ENCODE measurements at places on chromosomes 5 and 9.
A peak's percentile ranks its signal among the peaks of the same experiment; 100 is the strongest.

DNA sequence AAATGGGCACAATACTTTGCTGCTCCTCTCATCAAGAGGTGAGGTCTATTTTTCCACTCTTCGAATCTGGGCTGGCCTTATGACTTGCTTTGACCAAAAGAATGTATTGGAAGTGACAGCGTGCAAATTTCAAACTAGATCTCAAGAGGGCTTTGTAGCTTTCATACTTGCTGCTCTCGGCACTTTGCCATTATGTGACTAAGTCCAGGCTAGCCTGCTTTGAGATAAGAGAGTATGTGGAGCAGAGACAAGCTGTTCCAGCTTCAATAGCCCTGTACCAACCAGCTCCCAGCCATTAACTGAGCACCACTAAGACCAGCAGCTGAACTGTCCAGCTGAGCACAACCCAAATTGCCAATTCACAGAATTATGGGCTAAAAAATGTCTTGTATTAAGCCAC, 124.6 kb downstream of the ACER2 start:
- DNase-seq = no peak

GRCh38 chr9:38263532-38263931, 129.0 kb upstream of the ALDH1B1 start:
- DNase-seq = no peak

DNA sequence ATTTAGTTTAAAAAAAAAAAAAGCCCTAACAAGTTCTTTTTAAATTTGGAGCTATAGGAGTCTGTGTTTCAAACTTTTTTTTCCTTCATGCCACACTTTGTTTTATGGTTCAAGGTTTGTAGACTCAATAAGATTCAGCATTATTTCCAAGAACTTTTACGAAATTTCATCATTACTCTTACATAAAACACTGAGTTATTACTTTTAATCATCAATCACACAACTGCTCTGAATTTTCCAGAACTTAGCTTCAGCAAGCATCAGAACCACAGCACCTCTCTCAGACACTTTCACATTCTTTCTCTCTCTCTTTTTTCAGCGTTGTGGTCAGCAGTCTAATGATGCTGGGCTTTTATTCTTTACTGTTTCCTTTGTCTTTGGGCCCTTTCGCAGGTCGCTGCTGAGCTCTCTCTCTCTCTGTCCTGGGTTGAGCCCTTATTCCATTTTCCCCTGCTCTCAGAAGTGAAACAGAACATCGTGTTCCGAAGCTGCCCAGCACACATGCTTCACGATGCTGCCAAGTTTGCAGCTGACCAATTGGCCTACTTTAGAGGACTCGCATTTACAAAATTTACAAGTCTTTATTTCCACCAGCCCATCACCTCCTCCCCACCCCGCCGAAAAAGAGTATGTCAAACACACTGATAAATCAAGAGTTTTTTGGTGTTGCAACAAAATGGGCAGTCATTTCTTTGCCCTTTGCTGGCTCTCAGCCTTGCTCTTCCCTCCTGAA, 44.6 kb upstream of the PIK3R1 start:
- peak; percentile 54 for DNase-seq

DNA sequence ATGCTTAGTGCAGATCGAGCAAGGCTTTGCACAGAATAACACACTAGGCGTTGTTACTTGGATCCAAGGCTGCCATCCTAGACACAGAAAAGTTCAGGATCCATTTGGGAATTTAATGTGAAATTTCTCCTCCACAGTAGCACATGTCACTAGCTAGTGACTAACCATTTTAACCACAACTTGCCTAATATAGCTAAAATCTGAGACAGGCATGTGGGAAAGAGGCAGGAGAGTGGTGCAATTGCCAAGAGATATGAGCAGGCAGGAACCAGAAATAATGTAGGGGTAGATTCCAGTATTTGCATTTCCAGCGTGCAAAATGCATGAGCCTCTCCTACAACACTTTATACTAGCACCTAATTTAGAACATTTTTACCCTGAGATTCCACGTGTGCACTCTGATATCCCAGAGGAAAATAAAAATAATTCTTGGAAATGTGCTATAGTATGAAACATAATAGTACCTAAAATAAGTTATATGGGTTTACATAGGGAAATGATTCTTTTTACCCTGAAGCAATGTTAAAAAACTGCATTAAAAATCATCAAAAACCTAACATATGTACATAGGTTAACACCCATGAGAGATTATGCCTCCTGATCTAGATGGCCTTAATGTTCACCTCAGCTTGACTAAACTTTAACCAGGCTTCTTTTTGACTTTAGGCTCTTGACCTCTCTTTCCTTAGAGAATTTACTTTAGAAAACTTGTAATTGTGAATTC, 1230.6 kb upstream of the NUDT12 start:
- no peak for DNase-seq

- no peak for DNase-seq
These were observed 104.7 kb upstream of the IL7R start for GRCh38 chr5:35752012-35752411.

DNA sequence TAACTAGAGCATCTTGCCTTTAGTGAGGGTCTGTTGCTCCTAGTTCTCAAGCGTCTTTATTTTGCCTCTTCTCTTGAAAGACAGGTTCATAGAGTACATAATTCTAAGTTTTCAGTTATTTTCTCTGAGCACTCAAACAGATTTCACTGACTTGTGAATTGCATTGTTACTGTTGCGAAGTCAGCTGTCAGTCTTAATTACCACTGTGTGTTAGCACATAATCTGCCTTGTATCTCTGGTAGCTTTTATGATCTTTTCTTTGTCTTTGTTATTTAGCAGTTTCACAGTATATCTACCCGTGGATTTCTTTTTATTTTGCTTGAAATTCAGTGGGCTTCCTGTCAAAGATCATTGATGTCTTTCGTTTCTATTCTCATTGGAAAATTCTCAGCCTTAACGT, 192.9 kb downstream of the TTLL11 start:
- no peak for DNase-seq

GRCh38 chr5:153224651-153225050, 265.8 kb upstream of the GRIA1 start:
- DNase-seq = no peak

GRCh38 chr5:177507165-177507564, 2.5 kb downstream of the DOK3 start:
- DNase-seq = no peak

GRCh38 chr9:8071445-8071798, 271.8 kb upstream of the DMAC1 start:
- DNase-seq = no peak

DNA sequence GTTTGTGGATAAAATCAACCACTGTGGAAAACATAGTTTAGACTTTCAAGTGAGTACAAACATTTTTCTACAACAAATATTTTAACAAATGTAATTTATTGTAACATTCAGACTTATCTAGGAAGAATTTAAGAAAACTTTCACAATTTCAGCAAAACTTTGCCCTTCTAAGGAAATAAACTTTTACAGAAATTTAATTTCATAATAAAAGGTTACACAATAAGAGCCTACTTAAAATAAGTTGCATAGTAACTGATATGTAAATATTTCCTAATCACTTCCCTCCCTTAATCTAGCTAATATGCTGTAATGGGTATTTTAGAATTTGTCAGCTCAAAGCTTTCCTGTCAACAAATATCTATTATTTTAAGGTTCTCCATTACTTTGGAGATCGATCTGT, 1899.9 kb downstream of the MAT2B start:
- DNase-seq = no peak

All from hindlimb muscle (tissue), 1 donor.